ENCODE measurements at places on chromosomes 5 and 9.

DNA sequence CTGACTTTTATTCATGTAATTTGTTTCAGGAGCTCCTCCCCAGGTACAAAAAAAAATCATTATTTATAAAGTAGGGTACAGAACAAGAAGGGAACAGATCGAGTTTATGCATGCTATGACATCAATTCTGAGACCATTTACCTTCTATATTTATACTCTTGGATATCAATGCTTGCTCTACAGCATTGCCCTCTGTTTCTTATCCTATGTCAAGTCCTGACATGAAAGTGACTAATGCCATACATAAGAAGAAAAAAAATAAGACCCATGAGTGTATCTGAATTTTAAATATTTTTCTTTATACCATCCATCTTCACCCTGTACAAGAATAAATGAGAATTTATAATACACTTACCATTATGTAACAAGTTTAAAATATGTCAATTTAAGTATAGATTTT is 2016.3 kb upstream of the CDH9 start:
- DNase-seq, result no peak

- DNase-seq, result no peak
Measured at GRCh38 chr9:131892162-131892707, 152.4 kb upstream of the RAPGEF1 start.

DNA sequence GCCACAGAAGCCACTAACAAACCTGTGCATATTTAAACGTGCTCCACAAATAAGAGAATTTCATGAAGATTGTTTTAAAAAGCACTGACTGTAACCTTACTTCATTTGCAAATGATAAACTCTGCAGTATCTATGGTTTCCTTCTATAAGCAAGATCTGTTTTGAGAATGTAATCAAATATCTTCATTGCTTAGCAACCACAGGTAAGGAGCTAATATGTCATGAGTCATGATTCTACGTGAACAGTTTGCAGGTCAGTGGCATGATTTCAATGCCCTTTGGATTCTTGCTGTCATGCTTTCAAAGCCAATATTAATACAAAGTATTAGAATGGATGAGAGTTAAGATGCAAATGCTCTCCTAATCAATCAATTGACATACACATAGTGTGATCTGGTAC is 325.0 kb downstream of the EDIL3 start:
- DNase-seq, result no peak

- DNase-seq, result no peak
Measured at GRCh38 chr5:78611126-78611605, 37.4 kb downstream of the LHFPL2 start.

DNA sequence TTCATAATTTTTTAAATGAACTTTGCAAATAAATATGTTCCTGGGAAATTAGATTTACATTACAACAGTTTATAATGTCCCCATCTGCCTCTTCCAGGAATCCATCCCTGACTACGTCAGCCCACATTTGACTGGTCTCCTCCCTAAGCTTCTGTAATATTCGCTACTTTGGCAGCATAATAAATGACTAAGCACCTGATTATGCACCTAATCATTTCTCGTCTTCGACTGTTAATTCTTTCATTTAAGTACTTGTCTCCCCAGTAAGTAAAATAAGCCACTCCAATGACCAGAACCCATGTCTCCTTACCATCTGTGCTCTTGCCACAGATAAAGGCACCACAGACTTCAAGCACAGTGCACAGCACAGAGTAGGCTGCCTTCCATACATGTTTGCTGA is 122.7 kb downstream of the DENND1A start:
- no peak for DNase-seq

DNA sequence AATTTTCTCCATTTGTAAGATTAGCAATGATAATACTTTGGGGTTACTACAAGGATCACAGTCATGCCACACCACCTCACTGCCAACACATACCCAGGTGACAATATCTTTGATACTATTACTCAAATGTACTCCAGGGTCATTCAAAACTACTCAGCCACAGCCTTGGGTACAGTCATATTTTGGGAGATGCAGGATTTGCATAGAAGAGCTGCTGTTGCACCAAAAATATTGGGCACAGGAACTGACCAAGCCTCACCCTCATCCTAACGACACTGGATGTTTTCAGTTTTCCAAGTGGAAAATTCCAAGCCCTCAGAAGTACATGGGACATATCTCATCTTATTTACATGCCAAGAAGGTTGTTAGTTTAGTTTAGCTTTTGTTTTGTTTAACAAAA is 120.9 kb upstream of the C6 start:
- DNase-seq, result no peak

DNA sequence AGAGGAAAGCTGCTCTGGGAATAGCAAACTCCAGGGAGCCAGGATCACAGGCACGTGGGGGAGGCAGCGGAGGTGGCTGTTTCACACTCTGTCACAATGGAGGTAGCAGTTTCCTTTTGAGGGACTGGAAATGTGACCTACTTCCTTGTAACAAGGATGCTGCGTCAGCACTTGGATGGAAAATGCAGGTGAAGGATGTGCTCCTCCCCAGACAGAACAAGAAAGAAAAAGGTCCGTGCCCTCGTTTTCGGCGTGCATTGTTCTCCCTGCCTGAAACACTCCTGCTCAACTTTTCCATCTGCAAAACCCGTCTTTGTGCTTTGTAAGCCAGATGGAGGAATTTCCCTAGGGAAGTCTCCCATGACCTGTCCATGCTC is 55.1 kb upstream of the SH3PXD2B start:
- DNase-seq, result no peak

- DNase-seq, result no peak
Measured at GRCh38 chr5:93294199-93294598, 286.8 kb downstream of the NR2F1-AS1 start.

GRCh38 chr5:57695706-57696388 is 213.2 kb upstream of the ACTBL2 start:
- DNase-seq, result no peak

DNA sequence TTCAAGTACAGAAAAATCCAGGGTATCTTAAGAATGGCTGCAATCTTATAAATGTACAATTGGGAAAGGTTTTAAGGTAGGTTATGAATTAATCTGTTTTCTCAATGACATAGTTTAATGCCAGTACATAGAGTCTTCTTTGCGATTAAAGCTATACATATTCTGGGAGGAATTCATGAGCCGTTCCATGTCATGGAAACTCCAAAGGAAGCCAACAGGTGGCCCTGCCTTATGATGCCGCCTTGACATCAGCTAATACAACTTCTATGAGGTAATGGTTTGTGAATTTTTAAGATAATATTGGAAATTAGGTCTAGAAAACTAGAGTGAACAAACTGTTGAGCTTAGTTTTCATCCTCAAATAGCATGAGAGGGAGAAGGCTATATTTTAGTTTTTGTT is 713.4 kb downstream of the EFNA5 start:
- no peak for DNase-seq

DNA sequence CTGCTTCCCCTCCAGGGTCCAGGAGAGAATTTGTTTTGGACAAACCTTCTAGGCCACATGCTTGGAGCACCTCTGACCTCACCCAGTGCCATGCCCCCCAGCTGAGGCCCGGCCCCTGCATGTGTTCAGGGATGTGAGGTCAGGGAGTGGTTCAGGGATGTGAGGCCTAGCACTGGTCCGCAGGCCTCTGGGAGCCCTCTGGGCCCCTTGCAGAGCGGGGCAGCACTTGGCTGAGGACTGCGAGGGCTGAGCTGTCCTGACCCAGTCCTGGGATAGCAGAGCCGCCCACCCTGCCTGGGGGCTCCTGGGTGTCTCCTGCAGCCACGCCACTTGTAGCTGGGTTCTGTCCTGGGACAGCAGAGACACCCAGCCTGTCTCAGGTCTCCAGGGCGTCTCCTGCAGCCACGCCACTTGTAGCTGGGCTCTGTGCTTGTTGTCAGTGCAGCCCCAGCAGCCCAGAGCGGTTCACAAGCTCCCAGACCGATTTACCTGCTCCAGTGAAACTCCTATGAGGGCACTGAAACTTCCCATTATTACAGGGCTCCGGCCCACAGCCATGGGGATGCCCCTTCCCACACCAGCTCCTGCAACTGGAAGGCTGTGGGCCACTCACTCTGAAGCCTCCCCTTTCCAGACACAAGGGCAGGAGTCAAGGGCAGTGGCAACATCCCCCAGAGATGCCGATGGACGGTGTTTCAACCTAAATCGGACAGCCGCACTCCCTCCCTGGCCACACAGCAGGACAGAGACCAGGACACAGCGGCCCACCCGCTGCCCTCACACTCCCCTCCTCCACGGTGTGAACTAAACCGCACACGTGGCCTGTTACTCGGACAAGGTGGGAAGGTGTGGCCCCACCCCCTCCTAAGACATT is 5.4 kb upstream of the CEP72 start:
- no peak for DNase-seq

DNA sequence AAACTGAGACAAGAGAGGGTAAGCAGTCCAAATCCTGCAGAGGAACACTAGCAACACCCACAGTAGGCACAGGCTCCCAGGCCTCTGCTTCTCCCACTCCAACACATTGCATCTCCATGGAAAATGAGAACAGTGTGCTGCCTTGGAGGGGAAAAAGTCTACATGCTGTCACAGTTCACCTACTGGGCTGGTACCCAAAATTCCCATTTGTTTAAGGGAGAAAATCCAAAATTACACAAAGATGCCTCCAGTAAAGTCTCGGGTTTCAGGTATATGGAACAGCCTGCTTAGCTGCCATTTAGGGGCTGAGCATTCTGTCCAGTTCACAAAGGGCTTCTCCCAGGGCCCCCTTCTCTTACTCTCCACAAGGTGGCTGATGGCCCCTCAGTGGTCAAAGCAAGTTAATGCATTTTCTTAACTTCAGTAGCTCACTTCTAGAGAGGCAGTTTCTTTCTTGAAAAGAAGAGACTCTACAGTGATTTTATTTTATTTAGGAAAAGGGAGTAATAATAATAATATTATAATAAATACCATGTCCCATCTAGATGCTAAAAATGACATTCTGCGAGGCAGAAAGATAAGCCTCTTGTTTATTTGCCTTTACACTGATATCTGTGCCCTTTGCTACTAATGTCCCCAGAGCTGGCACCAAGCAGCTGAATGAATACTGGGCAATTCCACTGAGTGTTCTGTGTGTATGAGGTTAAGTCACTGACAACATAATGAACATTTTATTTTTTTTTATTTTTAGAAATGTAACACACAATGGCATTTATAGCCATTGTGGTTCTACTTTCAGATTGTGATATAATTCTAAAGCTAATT is 89.4 kb downstream of the RGS7BP start:
- DNase-seq, result no peak

- DNase-seq, result no peak
Measured at GRCh38 chr5:134059758-134060495, 54.6 kb upstream of the TCF7 start.

DNA sequence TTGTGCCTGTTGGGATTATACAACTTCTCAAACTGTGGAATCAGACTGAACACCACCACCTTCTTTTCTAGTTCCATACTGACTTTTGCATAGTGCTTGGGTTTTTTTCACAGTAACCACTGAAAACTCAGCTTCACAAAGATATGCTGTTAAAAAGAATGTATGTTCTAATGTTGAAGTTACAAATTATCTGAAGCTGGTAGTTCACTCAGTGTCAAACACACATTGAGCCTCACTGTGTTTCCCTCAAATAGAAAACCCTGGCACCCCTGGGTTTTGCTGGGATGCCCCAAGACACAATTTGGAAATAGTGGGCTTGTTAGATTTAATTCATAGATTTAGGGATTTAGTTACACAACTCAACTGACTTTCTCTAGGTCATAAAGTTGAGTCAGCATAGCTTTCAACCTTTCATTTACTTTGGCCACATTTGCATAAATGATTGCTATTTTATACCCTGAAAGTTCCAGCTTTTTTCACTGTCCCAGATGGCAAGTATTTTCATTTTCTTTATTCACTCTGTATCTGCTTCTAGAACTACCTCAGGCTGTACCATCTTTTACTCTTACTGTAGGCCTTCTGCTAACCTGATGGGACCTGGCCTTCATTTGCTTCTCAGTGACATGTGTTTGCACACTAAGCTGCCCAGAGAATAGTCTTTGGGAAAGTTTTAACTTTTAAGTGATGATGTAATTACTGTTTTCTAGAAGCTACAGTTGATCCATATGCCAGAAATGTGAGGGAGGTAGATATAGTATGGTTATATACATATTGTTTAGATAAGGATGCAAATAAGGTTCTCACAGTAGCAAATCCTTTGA is 115.1 kb downstream of the CDC42SE2 start:
- DNase-seq, result peak; percentile 47

DNA sequence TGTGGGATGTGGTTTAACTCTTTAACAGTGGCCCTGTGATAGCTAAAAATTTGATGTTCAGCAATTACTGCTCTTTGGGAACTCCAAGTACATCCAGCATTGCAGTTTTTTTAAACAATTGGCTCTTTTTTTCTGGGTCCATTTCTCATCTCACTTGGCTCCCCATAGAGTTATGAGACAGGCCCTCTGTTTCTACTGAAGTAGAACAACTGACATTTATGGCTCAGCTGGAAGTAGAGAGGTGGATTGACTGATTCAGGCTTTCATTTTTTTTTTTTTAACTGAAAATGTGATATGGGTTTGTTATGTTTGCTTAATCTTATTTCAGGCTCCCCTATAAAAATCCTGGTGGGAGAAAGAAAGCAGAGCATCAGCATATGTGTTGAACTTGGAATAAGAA is 96.6 kb upstream of the CD180 start:
- DNase-seq, result no peak

DNA sequence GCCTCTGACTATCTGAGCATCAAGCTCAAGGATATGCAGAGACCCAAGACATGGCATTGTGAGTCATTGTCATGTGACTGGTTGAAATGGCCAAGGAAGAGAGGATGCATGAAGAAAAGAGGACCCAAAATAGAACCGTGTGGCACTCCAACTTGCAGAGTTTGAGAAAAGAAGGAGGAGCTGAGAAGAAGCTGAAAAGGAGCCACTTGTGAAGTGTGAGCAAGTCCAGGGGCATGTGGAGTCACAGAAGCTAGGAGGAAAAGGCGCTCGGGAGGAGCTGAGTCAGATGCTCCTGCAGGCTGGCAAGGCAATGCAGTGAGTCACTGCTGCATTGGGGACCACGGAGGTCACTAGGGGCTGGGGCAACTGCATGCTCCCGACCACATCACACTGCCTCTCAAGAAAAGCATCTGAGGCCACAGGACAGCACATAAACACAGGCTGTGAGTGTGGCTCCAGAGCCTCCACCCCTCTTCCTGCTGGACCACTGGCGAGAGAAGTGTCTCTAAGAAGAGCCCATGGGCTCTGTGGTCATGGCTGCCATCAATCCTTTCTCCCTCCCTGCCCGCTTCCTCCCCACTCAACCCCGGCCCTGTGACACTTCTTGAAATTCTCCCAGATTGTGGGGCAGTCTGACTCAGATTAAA is 197.6 kb downstream of the DRD1 start:
- no peak for DNase-seq

DNA sequence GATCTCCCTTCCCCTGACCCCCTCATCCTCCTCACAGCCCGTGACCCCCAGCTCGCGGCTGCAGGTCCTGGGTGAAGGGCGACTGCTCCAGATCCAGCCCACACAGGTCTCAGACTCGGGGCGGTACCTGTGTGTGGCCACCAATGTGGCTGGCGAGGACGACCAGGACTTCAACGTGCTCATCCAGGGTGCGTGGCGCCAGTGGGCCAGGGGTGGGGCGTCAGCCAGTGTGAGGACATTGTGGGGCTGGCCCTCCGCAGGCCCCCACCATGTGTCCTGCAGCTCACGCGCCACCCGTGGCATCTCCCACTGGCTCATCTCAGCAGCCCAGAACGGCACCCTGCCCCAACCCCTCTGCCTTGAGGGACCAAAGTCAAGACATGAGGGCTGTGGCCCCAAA is 67.1 kb upstream of the ASS1 start:
- DNase-seq, result no peak

Data from bone marrow (tissue), 2 donors.